Heart left ventricle (tissue), 16 donors: ENCODE measurements at places on chromosomes 12 and 14. TPM values are rescaled to one million over a fixed set of nuclear protein-coding genes. Genes with fewer than 3 reads are reported as not detected.

Gene AQP5
- not detected for total RNA-seq

Gene SLC25A21
- 0.24 TPM for total RNA-seq

Gene HOMEZ
- total RNA-seq, result 9.0 TPM

Gene CIROP
- not detected for total RNA-seq

Gene ZNF641
- 12.6 TPM for total RNA-seq

Gene CLEC4E
- total RNA-seq, result 1.1 TPM

Gene STAT6
- total RNA-seq, result 50.0 TPM

Gene PSMB5
- 186 TPM for total RNA-seq

Gene TIGAR
- 6.4 TPM for total RNA-seq

Gene TNS2
- 57.4 TPM for total RNA-seq

Gene KRT83
- total RNA-seq, result not detected

Gene INHBE
- total RNA-seq, result 0.64 TPM

Gene GOLGA5
- total RNA-seq, result 18.1 TPM

Gene GPRC5A
- 0.32 TPM for total RNA-seq

Gene TAS2R7
- total RNA-seq, result not detected

Gene DLK1
- total RNA-seq, result 17.2 TPM

Gene AMDHD1
- 1.1 TPM for total RNA-seq

Gene KRT6C
- not detected for total RNA-seq

Gene ZDHHC22
- total RNA-seq, result not detected

Gene PAX9
- not detected for total RNA-seq

Gene TMEM52B
- not detected for total RNA-seq

Gene CELA1
- total RNA-seq, result not detected

Gene AVPR1A
- total RNA-seq, result 2.4 TPM

Gene ADAMTS20
- not detected for total RNA-seq

Gene TMEM121
- total RNA-seq, result 2.1 TPM

Gene FOXG1
- not detected for total RNA-seq

Gene FOXA1
- total RNA-seq, result not detected

Gene MUCL1
- not detected for total RNA-seq

Gene HPD
- 1.5 TPM for total RNA-seq

Gene RDH12
- total RNA-seq, result not detected

Gene ANKS1B
- 1.1 TPM for total RNA-seq

Gene DIO2
- 22.0 TPM for total RNA-seq

Gene TRHDE
- 0.56 TPM for total RNA-seq

Gene BEGAIN
- total RNA-seq, result 0.14 TPM

Gene CISTR
- total RNA-seq, result 3.1 TPM

Gene P2RX2
- total RNA-seq, result not detected
